H4 (cell line): ENCODE measurements at places on chromosomes 12 and 14. TPM values are rescaled to one million over a fixed set of nuclear protein-coding genes. Genes with fewer than 3 reads are reported as not detected.

DNA sequence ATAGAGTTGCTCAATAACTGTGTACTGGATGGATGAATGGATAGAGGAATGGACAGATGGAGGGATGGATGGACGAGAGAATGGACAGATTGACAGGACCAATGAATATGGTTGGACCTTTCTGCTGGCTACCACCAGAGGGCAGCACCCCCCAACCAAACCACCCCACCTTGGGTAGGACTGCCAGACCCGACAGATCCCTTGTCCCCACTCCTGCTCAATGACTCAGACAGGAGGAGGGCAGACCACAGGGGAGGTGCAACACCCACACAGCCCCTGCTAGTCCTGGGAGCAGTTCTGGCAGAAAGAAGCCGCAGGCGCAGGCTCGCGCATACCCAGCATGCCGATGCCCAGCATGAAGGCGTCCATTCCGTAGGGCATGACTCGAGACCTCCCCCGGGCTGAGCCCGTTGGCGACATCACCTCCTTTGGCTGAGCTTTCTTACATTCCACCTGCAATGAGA, 12.4 kb downstream of the MSI1 start:
- DNase-seq: peak; percentile 97

DNA sequence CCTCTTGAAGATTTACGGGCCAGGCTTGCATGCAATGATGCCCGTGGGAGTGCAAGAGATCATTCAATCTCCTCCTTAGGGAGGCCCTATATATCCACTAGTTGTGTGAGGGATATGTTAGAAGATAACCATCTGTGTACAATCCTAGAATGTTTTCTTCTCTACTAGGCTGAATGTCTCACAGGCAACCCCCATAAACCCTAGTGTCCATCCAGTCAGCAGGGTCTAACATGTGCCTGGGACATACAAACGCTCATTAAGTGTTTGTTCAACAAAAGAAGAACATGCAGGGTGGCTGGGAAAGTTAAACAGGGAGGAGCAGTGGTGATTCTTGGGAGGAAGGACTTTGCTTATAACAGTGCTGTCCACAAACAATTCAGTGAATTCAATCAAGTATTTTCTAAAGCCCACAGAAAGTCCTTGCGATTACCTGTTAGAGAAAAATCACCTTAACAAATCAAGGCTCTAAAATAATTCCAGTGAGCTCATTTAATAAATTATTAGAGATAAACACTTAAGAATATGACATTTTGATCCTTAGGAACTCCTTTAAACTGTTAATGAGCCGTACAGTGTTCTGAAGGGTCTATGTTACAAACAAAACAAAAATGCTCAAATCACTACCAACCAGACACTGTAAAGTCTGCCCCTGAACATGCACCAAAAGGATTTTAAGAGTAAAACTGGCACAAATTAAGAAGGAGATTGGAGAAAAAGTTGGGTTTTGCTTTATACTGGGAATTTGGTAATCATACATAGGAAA, 96.6 kb upstream of the FERMT2 start:
- DNase-seq: no peak

Gene TMTC3
- 22.7 and 30.5 TPM in 2 replicates for total RNA-seq

Gene SOAT2
- total RNA-seq: 0.06 TPM in 1 of 2 replicates, not detected in the other
